ENCODE measurements at places on chromosomes 6 and 20. TPM values are rescaled to one million over a fixed set of nuclear protein-coding genes. Genes with fewer than 3 reads are reported as not detected.

DNA sequence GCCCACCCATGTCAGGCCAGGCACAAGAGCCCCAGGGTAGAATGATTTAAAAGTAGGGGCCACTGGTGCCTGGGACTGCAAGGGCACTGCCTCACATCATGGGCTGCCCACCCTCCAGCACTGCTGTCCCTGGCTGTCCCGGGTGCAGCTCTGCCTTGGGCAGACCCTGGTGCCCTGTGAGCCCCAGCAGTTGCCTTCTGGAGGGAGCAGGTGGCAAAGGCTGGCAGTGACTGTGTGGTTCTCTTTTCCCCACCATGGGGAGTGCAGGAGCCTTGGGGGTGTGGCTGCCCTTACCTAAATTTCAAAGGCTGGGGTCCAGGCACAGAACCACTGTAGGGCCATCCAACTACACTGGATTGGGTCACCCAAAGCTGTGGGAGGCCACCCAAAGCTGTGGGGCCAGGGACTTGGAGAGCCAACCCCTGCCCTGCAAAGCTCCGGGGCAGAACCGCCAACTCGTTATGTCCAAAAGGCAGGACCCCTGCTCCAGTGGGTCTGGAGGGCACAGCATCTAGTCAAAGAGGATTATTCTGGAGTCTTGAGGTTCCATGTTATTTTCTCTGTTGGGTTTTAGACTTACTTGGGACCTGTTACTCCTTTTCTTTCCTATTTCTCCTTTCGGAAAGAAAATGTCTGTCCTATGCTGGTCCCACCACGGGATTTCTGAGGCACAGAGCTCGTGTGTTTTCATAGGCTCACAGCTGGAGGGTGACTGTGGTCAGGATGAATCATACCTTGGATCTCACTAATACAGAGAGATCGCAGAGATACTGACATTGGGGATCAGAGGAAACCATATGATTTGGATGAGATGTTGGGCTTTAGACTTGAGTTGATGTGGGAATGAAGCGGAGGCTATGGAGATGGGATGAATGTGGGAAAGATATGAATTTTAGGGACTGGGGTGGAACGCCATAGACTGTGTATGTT lies 65.3 kb downstream of the RAMACL start:
- H3K27me3 ChIP-seq, result no peaks in the 10 kb centered on the region
- no peak for DNase-seq
- no peaks in the 10 kb centered on the region for H3K36me3 ChIP-seq
- no peaks in the 10 kb centered on the region for H3K4me1 ChIP-seq
- no peak overlapping the region for H3K4me3 ChIP-seq
- H3K27ac ChIP-seq, result no peak overlapping the region

DNA sequence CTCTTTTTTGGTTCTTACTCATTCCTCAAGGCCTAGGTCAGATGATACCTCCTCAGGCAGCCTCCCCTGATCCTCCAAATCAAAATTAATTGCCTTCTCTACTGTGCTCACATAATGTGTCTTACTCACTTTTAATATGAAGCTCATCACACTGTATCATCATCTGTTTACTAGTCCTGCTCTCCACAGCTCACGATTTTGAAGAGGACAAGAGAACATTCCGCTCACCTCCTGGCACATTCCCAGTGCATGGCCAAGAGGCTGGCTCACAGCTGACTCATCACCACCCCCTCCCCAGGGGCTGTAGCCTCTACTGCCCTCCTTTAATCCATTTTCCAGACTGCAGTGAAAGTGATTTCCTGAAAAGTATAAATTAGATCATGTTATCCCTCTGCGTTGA lies 133.1 kb downstream of the ALDH8A1 start:
- no peaks in the 10 kb centered on the region for H3K27me3 ChIP-seq
- H3K4me1 ChIP-seq, result no peaks in the 10 kb centered on the region

The GRIK2 gene
- total RNA-seq, result 0.22 TPM

- no peak overlapping the region for H3K4me3 ChIP-seq
- no peaks in the 10 kb centered on the region for H3K27me3 ChIP-seq
- no peak for DNase-seq
Measured at GRCh38 chr20:39066471-39067242, 104.5 kb downstream of the DHX35 start.

- no peaks in the 10 kb centered on the region for H3K27me3 ChIP-seq
- no peak overlapping the region for H3K4me3 ChIP-seq
- H3K27ac ChIP-seq, result no peak overlapping the region
Measured at GRCh38 chr6:133966654-133967329, 13.8 kb downstream of the TBPL1 start.

DNA sequence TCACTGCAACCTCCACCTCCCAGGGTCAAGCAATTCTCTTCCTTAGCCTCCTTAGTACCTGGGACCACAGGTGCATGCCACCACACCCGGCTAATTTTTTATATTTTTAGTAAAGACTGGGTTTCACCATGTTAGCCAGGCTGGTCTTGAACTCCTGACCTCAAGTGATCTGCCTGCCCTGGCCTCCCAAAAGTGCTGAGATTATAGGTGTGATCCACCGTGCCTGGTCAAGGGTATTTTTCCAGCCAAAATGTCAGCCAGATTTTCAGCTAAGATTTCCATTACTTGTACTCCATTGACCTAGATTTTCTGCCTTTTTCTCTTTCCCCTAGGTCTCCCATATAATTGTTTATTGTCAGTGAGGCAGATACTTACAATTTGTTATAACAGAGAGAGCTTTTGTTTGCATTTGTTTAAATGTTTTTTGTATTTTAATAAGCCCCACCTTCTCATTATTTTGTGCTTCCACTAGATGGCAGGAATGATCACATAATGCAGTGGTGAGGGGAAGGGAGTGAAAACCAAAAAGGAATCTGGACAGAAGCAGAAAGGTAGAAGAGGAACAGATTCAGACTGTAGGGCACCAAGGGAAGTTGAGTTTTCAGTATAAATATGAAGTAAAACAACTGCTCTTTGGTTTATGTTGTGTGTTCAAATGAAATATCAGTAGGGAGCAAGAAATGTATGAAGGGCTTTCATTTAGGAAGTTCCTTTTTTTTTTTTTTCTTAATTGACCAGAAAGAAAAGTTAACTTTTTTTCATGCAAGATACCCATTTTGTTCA lies 29.7 kb downstream of the RPF2 start:
- no peak overlapping the region for H3K4me3 ChIP-seq
- peak; percentile 26 for DNase-seq
- H3K4me1 ChIP-seq, result no peaks in the 10 kb centered on the region
- H3K27me3 ChIP-seq, result no peaks in the 10 kb centered on the region
- no peak overlapping the region for H3K27ac ChIP-seq
- peaks cover 44% of the 10 kb centered on the region for H3K36me3 ChIP-seq

The POM121L2 gene
- not detected for total RNA-seq

The CD24 gene
- total RNA-seq, result 0.42 TPM

The PRRC2A gene
- total RNA-seq, result 238 TPM

DNA sequence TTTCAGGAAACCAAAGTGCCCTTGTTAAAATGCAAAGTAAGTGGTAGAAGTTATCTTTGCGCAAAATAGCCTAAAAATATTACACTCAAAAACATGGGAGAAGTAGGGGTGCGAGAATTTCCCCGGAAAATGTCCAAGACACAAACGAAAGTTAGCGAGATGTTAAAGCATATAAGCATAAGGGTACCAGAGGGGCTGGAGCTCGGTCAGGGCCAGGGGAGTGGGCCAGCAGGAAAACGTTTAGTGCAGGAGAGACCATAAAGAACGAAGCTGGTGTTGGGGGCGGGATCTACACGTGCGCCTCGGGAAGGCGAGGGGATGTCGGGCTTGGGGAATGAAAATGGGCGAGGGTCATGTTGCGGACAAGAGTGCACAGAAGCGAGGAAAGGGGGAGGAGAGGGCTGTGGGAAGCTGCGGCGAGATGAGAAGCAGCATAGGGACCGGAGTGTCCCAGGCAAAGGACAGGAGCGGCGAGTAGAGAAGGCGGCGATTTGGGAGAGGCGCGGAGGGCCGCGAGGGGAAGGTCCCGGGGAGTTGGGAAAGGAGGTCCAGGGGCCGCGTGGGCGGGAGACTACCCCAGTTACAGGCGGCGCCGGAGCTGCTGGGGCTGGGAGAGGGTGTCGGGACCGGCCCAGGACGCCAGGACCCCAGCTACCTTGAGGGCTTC lies 600 bp downstream of the XPO5 start:
- no peak for DNase-seq
- peaks cover 20% of the 10 kb centered on the region for H3K4me1 ChIP-seq
- no peaks in the 10 kb centered on the region for H3K27me3 ChIP-seq
- H3K36me3 ChIP-seq, result peaks cover 38% of the 10 kb centered on the region

DNA sequence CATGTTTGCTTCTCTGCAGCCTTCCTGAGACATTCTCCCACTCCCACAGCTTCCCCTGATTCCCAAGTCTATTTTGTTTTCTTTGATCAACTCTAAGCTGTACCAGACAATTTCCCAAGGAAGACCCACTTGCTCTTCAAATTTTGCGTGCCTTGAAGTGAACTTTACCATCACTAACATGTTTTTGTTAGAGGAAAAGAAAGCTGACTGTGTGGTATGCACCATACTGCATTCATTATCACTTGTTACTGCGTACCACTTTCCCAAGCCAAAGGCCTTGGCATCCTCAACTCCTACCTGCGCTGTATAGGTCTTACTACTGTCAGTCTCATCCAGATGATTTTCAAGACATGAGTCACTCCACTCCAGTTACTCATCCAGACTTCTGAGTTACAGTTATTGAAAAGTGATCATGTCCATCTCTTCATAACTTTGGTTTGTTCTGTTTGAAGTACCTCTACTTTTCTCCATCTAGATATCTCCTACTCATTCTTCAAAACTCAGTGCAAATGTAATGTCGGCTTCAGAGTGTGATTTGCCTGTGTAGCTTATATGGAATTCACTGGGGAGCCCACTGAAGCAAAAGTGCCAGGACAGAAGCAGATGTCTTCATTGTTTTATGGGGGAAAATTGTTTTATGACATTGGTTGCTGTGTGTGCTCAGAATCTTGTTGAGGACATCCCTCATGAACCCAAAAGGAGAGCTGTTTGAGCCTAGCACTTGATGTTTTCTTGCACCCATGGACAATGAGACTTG lies 5.2 kb downstream of the RPS12 start:
- peak overlapping the region; percentile 10 for H3K27ac ChIP-seq
- no peak overlapping the region for H3K4me3 ChIP-seq
- peaks cover 26% of the 10 kb centered on the region for H3K4me1 ChIP-seq

The BPIFB2 gene
- total RNA-seq, result not detected

The NOX3 gene
- total RNA-seq, result not detected

The NPBWR2 gene
- not detected for total RNA-seq

GRCh38 chr6:107353773-107354382 lies 105.5 kb downstream of the PDSS2 start:
- H3K4me3 ChIP-seq, result no peak overlapping the region
- no peak for DNase-seq
- H3K36me3 ChIP-seq, result no peaks in the 10 kb centered on the region
- no peaks in the 10 kb centered on the region for H3K27me3 ChIP-seq

GRCh38 chr20:32528171-32528891 lies 56.8 kb downstream of the NOL4L start:
- no peak overlapping the region for H3K4me3 ChIP-seq
- peak overlapping the region; percentile 73 for H3K27ac ChIP-seq
- DNase-seq, result no peak
- peaks cover 21% of the 10 kb centered on the region for H3K4me1 ChIP-seq
- no peaks in the 10 kb centered on the region for H3K36me3 ChIP-seq
- H3K27me3 ChIP-seq, result no peaks in the 10 kb centered on the region

The VSX1 gene
- total RNA-seq, result not detected

DNA sequence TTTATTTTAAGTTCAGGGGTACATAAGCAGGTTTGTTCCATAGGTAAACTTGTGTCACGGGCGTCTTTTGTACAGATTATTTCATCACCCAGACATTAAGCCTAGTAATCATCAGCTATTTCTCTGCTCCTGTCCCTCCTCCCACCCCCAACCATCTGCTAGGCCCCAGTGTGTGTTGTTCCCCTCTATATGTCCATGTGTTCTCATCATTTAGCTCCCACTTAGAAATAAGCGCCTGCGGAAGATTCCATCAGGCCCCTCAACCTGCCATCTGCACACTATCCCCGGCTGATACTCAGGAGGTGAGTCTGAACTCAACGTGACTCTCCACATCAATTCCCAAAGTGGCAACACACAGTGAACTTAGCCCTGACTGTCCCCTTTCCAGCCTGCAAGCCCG lies 228.0 kb upstream of the SYNDIG1 start:
- no peak overlapping the region for H3K4me3 ChIP-seq
- H3K27me3 ChIP-seq, result no peaks in the 10 kb centered on the region
- no peak overlapping the region for H3K27ac ChIP-seq
- no peaks in the 10 kb centered on the region for H3K36me3 ChIP-seq
- no peak for DNase-seq

DNA sequence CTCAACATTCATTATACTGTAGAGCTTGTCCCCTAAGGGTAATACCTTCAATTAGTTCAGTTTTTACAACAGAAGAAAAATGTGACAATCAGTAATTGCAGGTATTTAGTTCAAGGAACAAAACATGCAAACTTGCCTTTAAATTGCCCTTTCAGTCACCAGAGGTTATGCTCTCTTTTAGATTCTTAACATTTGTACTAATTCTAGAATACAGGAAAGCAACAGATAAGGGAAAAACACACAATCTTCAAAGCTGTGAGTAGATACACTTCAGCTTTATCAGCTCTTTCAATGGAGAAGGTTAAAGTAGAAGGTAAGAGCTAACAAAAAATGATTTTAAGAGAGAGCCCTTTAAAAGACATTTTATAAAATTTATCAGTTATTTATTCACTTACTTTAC lies 173.1 kb downstream of the HS3ST5 start:
- no peaks in the 10 kb centered on the region for H3K27me3 ChIP-seq
- H3K27ac ChIP-seq, result no peak overlapping the region
- H3K36me3 ChIP-seq, result no peaks in the 10 kb centered on the region
- H3K4me3 ChIP-seq, result no peak overlapping the region

- H3K27me3 ChIP-seq, result no peaks in the 10 kb centered on the region
- H3K4me1 ChIP-seq, result peaks cover 22% of the 10 kb centered on the region
- no peak for DNase-seq
- H3K36me3 ChIP-seq, result peaks cover 68% of the 10 kb centered on the region
- no peak overlapping the region for H3K27ac ChIP-seq
Measured at GRCh38 chr20:62902926-62903615, 23.2 kb downstream of the DIDO1 start.

The TP53TG5 gene
- total RNA-seq, result not detected

The C6orf52 gene
- total RNA-seq, result 1.2 TPM

- no peak overlapping the region for H3K27ac ChIP-seq
- DNase-seq, result no peak
- H3K4me1 ChIP-seq, result no peaks in the 10 kb centered on the region
- H3K27me3 ChIP-seq, result no peaks in the 10 kb centered on the region
Measured at GRCh38 chr20:37342231-37343177, 3.4 kb upstream of the SRC start.

The KHDRBS2 gene
- not detected for total RNA-seq

The HRH3 gene
- not detected for total RNA-seq
